ENCODE measurements at places on chromosomes 3 and 15. TPM values are rescaled to one million over a fixed set of nuclear protein-coding genes. Genes with fewer than 3 reads are reported as not detected.

DNA sequence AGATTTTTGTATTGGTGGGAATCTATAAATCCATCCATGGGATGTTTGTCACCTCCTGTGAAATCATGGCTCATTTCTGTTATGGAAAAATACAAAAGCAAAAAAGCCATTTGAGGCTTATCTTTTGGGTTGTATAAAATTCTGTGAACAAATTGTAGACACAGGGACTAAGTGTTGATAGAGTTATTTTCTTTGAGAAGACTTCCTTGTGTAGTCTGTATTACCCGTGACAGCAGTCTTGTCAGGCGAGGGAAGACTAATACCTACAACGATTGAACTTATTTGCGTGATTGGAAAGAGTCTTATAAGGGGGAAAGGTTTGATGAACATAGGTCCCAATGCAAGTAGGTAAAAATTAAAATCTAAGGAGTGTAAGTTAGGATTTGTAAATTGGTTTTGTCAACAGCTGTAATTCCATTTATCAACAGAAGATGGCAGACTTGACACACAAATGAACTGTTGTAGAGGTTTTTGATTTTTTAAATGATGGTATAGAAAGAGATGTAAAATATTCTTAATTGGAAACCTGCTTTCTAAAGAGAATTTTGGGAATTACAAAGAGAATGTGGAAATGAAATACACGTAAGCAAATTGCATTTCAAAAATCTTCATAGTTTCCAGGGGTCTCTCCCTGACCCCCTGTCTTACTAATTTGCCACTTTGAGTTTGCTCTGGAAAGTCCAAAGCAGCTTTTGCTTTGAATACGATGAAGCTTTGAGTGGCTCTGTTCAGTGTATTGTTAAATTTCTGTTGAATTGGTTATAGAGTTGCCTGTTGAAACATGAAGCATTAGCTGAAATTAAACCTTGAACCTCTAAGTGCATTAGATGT is 33.2 kb downstream of the SLC25A26 start:
- no peak overlapping the region for H3K4me3 ChIP-seq
- no peak for DNase-seq
- no peaks in the 10 kb centered on the region for H3K4me1 ChIP-seq
- no peak overlapping the region for H3K27ac ChIP-seq
- H3K36me3 ChIP-seq = no peaks in the 10 kb centered on the region
- no peaks in the 10 kb centered on the region for H3K27me3 ChIP-seq

DNA sequence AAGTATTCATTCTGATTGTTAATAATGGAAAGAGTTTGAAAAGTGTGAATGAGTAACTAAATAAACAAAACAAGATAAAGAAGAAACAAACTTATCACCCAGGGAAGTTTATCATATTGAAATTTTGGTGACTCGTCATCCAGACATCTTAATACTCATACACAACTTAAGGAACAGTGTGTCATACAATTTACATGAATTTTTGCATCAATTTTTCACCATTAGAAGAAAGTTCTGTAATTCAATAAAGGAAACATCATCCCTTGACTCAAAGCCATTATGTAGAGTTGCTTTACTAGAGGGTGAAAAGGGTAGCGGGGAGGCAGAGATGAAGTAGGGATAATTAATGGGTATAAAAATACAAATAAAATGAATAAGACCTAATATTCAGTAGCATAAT is 536.2 kb downstream of the GRM7 start:
- H3K27ac ChIP-seq = no peak overlapping the region
- no peak overlapping the region for H3K4me3 ChIP-seq
- no peaks in the 10 kb centered on the region for H3K27me3 ChIP-seq
- no peaks in the 10 kb centered on the region for H3K4me1 ChIP-seq

GRCh38 chr3:97927704-97928103 is 44.5 kb downstream of the RIOX2 start:
- H3K27ac ChIP-seq = no peak overlapping the region
- H3K36me3 ChIP-seq = peaks cover 63% of the 10 kb centered on the region
- no peak for DNase-seq
- H3K4me1 ChIP-seq = no peaks in the 10 kb centered on the region
- H3K27me3 ChIP-seq = no peaks in the 10 kb centered on the region
- H3K4me3 ChIP-seq = no peak overlapping the region

DNA sequence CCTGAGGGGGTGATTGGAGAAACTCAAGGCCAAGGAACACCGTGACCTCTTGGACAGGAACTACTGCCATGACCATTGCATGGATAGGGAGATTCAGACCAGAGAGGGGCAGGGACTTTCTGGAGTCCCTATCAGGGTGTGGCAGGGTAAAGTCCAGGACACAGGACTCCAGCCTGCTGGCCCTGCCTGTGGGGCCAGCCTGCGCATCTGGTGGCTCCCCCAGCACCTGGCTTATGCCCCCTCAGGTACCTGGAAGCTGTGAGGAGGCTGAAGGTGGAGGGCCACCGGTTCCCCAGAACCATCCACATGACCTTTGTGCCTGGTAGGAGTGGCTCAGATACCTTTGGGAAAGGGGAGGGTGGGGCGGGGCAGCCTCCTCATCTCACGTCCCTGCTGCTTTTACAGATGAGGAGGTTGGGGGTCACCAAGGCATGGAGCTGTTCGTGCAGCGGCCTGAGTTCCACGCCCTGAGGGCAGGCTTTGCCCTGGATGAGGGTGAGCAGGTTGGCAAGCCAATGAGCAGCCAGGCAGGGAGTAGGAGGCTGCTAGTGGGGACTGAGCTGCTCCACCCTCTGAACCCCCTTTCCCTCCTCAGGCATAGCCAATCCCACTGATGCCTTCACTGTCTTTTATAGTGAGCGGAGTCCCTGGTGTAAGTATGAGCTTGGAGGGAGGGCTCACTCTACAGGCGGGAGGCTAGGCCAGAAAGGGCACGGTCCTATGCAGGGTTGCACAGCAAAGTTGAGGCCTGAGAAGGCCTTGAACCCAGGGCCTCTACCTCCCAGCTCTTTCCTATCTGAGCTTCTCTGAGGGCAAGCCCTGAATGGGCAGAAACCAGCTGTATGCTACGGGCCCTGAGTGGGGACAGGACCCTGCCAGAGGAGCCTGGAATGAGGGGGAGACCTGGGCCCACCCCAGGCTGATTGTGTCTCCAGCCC is 2.9 kb downstream of the ACY1 start:
- peaks cover 1% of the 10 kb centered on the region for H3K36me3 ChIP-seq
- no peaks in the 10 kb centered on the region for H3K27me3 ChIP-seq
- DNase-seq = no peak
- H3K27ac ChIP-seq = no peak overlapping the region

DNA sequence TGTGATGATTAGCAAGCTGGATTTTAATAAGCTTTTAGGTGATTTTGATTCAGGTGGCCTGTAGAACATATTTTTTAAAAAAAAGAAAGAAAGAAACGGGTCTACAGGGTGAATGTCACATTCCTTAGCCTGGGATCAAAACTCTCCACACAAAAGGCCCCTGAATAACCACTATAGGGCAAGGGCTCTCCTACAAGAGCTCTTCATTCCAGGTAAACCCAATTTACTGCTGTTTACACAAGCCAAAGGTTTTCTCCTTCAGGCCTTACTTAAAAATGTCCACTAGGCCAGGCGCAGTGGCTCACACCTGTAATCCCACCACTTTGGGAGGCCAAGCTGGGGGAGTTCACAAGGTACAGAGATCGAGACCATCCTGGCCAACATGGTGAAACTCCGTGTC is 8.3 kb downstream of the MSL2 start:
- peaks cover 47% of the 10 kb centered on the region for H3K4me1 ChIP-seq
- DNase-seq = no peak
- H3K4me3 ChIP-seq = no peak overlapping the region
- no peaks in the 10 kb centered on the region for H3K27me3 ChIP-seq

GRCh38 chr3:187041362-187042307 is 97.7 kb downstream of the RPL39L start:
- H3K4me1 ChIP-seq = peaks cover 39% of the 10 kb centered on the region
- no peaks in the 10 kb centered on the region for H3K27me3 ChIP-seq
- H3K27ac ChIP-seq = peak overlapping the region; percentile 78
- peaks cover 42% of the 10 kb centered on the region for H3K36me3 ChIP-seq

DNA sequence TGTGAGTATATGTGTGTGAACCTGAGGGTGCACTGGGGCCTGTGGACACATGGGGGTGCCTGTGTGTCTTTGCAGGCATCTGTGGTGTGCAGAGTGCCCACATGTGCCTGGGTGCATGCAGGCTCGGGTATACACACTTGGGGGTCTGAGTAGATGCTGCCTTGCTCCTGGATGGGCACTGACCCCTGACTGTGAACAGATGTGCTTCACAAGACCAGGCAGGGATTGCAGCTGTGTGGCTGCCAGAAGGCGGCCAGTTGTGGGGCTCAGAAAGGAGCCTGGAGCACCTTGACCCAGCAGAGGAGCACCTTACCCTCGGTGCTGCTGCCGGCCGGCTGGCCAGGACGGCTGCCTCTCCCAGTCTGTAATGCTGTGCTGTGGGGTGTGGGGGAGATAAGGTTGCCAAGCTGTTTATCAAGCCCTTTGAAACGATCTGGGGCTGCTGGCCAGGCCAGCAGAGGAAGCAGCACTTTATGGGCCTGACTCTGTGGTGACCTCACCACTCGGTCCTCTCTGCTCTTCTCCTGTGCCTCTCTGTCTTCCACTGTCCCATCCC is 55.5 kb upstream of the MRPS22 start:
- no peak overlapping the region for H3K4me3 ChIP-seq
- H3K36me3 ChIP-seq = no peaks in the 10 kb centered on the region
- no peaks in the 10 kb centered on the region for H3K27me3 ChIP-seq
- no peak for DNase-seq
- no peaks in the 10 kb centered on the region for H3K4me1 ChIP-seq

DNA sequence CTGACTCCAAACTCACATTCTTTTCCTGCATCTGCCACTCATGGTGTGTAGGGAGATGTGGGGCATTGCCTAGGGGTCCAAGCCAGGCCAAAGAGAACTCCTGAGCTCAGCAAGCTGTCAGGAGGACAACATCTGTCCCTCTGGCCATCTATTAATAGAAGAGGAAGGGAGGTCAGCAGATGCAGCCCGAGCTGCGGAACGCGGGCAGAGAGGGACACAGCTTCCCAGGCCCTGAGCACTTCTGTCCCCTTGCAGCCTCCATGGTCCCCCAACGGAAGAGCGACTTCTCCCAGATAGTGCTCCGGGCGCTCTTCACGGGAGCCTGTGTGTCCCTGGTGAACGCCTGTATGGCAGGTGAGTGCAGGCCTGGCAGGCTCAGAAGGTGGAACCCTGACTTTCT is 37.3 kb upstream of the PDE8A start:
- no peak overlapping the region for H3K27ac ChIP-seq
- no peaks in the 10 kb centered on the region for H3K27me3 ChIP-seq
- H3K36me3 ChIP-seq = no peaks in the 10 kb centered on the region
- H3K4me3 ChIP-seq = no peak overlapping the region

DNA sequence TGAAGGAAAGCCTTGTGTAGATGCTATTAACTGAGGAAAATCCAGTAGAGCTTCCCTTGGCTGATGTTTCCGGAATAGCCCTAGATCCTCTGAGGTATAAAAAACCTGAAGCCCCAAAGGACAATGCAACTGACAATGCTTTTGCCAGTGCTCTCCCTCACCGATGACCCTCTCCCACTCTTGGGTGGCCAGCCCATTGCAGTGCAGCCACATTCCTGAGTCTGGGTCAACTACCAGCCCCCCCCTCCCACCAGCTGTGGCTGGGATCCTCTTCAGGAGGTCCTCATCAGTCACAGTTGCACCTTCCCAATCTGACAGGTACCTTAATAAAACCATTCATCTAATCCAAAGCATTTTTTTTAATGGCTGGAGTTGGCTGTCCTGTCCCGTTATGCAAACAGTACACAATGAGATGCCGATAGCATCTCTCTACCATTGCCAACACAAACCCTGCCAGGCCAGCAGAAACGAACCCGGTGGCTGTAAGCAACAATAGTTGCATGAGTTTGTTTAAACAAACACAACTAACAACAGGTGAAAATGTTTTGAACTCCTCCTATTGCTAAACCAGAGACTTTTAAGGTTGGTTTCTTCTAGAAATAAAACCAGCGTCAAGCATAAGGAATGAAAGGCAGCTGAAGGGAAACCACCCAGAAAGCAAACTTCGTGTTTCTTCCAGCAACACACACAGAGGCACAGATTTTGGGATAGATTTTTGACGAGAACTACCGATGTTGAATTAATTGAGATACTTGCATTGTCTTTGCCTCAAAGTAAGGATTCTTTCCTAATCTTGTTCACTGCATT is 128.3 kb upstream of the ARHGEF3 start:
- H3K27ac ChIP-seq = no peak overlapping the region
- DNase-seq = no peak
- H3K4me1 ChIP-seq = peaks cover 7% of the 10 kb centered on the region
- H3K4me3 ChIP-seq = no peak overlapping the region

GRCh38 chr15:90167121-90167520 is 34.0 kb upstream of the SEMA4B start:
- no peak overlapping the region for H3K4me3 ChIP-seq
- H3K27me3 ChIP-seq = no peaks in the 10 kb centered on the region
- H3K27ac ChIP-seq = no peak overlapping the region
- DNase-seq = no peak

- peaks cover 26% of the 10 kb centered on the region for H3K4me1 ChIP-seq
- no peaks in the 10 kb centered on the region for H3K27me3 ChIP-seq
- no peaks in the 10 kb centered on the region for H3K36me3 ChIP-seq
Measured at GRCh38 chr3:195075199-195075940, 195.6 kb downstream of the XXYLT1 start.

Gene CHRFAM7A
- polyA plus RNA-seq = 2.6 TPM

GRCh38 chr3:163622384-163622783 is 1455.9 kb downstream of the SI start:
- H3K4me3 ChIP-seq = no peak overlapping the region
- no peak overlapping the region for H3K27ac ChIP-seq
- no peaks in the 10 kb centered on the region for H3K36me3 ChIP-seq
- H3K27me3 ChIP-seq = no peaks in the 10 kb centered on the region
- no peaks in the 10 kb centered on the region for H3K4me1 ChIP-seq

- no peak overlapping the region for H3K4me3 ChIP-seq
- H3K4me1 ChIP-seq = no peaks in the 10 kb centered on the region
- no peaks in the 10 kb centered on the region for H3K27me3 ChIP-seq
Measured at GRCh38 chr15:83850015-83850414, 196.1 kb downstream of the ADAMTSL3 start.

DNA sequence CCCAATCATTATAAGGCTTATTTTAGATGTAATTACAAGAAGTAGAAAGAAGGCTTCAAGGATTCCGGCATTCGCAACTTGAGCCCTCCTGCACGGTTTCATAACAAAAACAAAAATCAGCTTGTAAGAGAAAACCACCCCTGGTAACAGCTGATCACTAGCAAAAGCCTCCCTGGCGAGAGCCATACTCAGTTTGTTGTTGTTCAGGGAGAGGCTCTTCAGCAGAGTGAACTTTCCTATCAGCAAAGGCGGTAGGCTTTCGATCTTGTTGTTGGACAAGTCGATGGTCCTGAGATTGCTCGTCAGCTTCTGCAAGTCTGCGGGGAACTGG is 710 bp downstream of the LRRC57 start:
- peak overlapping the region; percentile 86 for H3K27ac ChIP-seq
- no peak for DNase-seq
- H3K27me3 ChIP-seq = no peaks in the 10 kb centered on the region
- H3K4me1 ChIP-seq = peaks cover 54% of the 10 kb centered on the region

Gene ANKUB1
- not detected for polyA plus RNA-seq

Gene SECISBP2L
- polyA plus RNA-seq = 1.9 TPM

Gene CCDC54
- polyA plus RNA-seq = not detected

Gene GRAMD1C
- 0.27 TPM for polyA plus RNA-seq

- no peak for DNase-seq
- no peaks in the 10 kb centered on the region for H3K27me3 ChIP-seq
- no peak overlapping the region for H3K4me3 ChIP-seq
- H3K4me1 ChIP-seq = no peaks in the 10 kb centered on the region
Measured at GRCh38 chr3:38190481-38190881, 25.1 kb downstream of the OXSR1 start.

GRCh38 chr15:99651023-99651807 is 82.0 kb downstream of the LYSMD4 start:
- no peaks in the 10 kb centered on the region for H3K4me1 ChIP-seq
- no peaks in the 10 kb centered on the region for H3K27me3 ChIP-seq
- H3K4me3 ChIP-seq = no peak overlapping the region
- H3K27ac ChIP-seq = no peak overlapping the region
- DNase-seq = no peak

Gene GP5
- not detected for polyA plus RNA-seq
